ENCODE measurements at places on chromosomes 6 and 20.

GRCh38 chr6:133918208-133918930 is 29.5 kb downstream of the TCF21 start:
- DNase-seq = no peak

- no peak for DNase-seq
Measured at GRCh38 chr20:56605261-56605996, 23.7 kb upstream of the TFAP2C start.

DNA sequence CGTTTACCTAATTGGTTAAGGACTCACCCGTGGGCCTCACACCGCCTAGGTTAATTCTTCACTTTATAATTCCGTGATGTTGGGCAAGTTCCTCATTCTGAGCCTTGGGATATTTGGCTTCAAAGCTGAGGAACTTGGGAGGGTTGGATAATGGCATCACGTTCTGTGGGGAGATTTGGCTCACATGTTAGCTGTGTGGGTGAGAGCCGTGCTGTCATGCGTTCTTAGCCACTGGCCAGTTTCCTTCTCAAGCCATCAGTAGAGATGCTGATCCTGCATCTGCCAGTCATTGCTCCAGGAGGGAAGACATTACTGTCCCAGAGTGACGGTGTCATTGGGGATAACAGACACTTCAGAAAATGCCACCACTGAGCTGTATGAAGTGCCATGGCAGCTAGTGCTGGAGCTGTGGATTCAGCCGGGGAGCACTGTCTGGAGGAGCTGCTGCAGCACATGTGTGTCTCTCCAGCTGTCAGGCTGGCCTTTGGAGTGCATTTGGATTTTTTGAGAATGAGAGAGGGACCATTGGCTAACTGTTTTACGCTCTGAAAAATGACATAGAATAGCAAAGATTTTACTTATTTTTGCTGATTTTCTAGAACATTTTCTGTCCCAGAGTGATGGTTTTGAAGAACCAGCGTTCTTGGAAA is 16.5 kb downstream of the IGF2R start:
- DNase-seq = peak; percentile 48

GRCh38 chr6:110307368-110307767 is 50.8 kb downstream of the METTL24 start:
- no peak for DNase-seq

DNA sequence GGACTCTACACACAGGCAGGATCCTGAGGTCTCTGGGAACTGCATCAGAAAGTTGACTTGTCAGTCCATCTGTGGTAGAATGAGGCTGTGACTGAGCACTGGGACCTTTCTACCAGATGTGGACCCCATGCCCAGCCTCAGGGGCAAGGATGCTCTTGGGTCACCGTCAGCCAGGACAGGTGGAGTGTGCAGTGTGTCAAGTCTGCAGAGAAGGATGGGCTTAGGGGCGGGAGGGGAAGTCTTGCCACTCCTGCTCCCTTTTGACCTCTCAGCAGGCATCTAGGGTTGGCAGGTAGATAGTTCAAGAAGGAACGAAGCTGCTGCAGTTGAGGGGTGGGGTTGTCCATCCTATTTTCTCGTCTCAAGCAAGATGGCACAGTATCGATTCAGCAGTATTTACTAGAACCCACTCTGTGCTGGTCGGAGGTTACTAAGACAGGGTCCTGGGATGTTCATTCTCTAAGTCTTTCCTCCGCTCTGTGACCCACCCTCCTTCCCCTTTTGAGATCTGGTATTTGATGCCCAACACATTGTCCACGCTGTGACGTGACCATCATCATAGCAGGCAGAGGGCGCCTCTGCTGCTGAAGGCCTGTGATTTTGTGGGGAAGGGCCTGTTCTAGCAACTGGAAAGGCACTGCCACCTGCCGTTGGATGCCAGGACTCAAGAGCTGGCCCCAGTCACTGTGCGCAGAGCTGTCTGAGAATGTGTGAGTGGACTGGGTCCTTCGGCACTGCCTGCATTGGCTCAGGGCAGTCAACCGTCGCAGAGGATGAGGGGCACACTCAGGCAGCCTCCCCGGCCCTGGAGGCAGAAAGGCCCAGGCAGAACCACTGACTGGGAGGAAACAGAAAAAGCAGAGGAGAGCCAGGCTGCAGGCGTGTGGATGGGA is 23.2 kb downstream of the RBCK1 start:
- peak; percentile 68 for DNase-seq

- DNase-seq = no peak
Measured at GRCh38 chr6:108293527-108294296, 1.1 kb upstream of the AFG1L start.

- DNase-seq = no peak
Measured at GRCh38 chr6:107129370-107129925, 14.1 kb upstream of the BEND3 start.

GRCh38 chr6:41066867-41067304 is 5.3 kb downstream of the OARD1 start:
- no peak for DNase-seq

- no peak for DNase-seq
Measured at GRCh38 chr20:11556410-11556809, 361.3 kb upstream of the BTBD3 start.

DNA sequence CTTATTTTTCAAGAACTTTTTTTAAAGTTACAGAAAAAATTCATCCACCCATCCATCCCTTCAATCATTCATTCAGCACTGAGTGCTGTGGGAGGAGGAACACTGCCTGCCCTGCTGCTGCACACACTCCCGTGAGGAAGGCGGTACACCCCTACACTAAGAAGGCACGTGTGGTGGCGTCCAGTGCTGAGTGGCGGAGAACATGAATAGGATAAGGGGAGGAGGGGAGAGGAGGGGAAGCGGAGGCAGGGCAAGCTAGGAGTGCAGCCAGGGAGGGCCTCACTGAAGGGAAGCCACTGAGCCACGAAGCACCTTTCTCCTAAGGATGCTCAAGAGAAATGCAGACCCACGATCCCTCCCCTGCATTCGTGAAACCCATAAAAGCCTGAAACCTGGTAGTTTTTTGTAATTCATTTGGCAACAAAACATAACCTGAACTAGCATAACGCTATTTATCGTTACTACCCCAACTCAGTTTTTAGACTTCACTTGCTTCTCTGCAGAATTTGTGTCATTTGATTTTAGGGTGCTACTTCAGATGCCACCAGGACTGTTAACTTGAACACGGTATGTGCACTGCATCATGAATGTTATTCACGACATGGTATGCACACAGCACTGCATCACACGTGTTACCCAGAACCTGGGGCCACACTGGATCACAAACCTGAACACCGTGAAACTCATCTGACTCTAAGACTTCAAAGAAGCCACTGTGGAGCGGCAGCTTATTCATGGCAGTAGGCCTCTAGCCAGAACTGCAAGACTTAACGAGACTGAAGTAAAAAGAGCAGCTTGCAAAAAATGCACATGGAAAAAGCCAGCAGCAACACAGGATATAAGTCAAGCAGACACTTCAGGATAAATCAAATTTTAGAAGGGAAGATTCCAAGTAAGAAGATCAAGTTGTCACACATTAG is 3.5 kb downstream of the RNASET2 start:
- DNase-seq = no peak

DNA sequence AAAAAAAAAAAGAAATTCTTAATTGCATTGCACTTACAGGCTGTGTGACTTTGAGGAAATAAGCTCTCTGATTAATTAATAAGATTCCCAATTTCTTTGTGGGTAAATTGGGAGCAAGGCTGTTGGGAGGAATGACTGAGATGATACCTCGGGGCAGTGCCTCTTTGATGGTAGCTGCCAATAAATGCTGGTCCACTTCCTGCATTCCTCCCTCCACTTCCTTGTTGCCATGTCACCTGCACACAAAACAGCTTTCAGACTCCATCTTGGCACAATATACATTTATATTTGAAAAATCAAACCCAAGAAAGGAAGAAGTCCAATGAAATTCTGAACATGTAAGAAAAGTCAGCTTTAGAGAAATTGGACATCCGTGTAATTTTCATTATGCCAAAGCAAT is 45.1 kb downstream of the MTHFD1L start:
- no peak for DNase-seq

DNA sequence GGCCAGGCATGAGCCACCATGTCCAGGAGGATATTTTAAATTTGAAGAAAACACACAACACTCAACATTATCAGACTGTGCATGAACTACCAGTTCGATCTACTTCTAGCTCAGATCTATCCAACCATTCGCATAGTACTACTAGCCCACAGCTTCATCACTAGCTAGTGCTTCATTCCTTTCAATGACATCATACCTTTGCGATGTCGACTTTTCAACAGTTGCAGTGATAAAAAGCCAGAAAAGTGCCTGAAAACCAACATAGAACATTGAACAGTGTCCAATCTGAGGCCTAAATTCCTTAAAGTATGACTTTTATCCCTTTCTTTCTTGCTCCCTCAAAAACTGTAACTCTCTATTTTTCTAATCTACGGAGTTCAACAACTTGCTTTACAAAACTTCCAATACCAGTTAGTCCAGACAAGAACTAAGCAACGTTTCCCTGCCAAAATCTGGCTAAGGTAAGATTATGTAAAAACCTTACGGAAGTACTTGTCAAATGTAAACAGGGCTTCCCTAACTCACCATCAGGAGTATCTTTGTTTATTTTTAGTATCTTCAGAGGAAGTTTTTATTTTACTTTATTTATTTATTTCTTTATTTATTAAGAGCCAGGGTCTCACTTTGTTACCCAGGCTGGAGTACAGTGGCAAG is 434.0 kb upstream of the JARID2 start:
- DNase-seq = no peak

- DNase-seq = no peak
Measured at GRCh38 chr6:116355796-116356195, 15.0 kb upstream of the DSE start.

- DNase-seq = no peak
Measured at GRCh38 chr20:55934146-55934545, 71.2 kb downstream of the CBLN4 start.

- no peak for DNase-seq
Measured at GRCh38 chr6:166911248-166911677, 45.1 kb downstream of the RNASET2 start.

GRCh38 chr20:32585011-32585585 is at the start of gene NOL4L:
NOL4L (minus strand) TSS chr20:32585333; CDS start chr20:32584890, 443 bp downstream.
- DNase-seq = no peak

DNA sequence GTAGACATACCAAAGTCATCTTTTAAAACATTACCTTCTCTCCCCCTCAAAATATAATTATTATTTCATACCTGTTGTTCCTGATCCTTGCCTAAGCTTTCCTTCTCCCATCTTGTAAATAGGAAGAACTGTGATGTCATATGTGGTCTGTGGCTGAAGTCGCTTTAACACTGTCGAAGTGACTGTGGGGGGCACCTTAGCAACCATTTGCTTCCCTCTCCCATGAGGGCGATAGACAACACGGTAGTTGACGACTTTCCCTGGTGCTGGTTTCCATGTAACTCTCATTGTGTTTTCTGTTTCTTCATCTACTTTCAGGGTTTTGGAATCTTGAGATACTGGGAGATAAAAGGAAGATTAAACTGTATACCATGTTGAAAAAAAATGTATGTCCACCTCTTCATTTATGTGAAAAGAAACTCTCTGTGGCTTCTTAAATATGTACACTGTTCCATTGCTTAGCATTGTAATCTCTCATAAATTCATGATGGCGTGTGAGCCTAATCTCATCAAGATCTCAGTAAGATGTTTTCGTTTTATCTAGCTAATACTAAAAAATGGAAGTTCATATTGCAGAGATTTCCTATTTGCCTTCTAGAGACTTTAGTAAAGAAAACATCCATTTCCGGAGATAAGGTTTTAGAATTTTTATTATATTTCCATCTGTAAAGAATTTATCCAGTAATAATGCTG is 49.5 kb downstream of the COL12A1 start:
- no peak for DNase-seq

DNA sequence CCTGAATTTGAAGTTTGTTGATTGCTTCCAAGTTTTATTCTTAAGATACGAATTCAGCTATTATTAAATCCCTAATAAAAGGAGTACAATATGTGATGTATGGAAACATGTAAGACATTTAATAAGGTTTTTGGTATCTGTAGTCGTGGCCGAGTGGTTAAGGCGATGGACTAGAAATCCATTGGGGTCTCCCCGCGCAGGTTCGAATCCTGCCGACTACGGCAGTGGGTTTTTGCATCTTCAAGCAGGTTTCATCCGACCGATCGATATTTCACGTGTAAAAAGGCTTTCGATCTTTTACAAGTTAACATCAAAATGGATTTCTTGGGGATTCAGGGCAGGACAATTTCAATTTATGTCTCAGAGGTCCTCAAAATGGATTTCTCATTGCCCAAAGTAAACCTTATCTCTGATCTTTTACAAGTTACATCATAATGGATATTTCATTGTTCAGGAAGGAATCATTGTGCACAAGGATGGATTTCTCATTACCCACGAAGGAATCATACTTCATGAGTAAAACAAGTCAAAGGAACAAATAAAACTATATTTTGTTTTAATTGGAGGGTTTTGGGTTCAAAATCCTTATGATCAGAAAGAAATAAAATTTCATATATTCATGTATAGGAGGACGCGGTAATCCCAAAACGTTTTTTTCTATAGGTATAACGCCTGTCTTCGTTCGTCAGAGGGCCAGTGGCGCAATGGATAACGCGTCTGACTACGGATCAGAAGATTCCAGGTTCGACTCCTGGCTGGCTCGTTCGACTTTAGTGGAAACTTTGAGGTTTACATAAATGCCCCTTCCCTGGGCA is 37.3 kb upstream of the BTN3A2 start:
- DNase-seq = no peak
